ENCODE measurements at places on chromosomes 1 and 21.

DNA sequence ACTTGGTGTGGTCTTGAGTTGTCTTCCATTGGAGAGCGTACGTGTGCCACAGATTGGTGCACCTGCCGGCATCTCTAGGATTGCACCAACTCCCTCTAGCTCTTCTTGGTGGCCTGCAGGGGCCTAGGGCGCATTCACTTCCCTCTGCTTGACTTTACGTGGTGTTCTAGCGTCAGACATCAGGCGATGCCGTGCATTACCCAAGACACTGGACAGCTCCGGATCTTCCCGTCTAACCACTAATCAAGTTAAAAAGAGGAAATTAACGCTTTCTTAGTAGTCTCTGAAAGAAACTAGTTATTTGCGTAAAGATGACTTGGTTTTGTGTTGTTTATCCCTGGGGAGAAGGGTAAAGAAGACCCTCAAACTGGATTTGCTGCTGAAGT, 510 bp upstream of the IL10RB start:
- DNase-seq, result peak; percentile 81

- DNase-seq, result no peak
These were observed 30.7 kb upstream of the RRP15 start for GRCh38 chr1:218254296-218254946.

DNA sequence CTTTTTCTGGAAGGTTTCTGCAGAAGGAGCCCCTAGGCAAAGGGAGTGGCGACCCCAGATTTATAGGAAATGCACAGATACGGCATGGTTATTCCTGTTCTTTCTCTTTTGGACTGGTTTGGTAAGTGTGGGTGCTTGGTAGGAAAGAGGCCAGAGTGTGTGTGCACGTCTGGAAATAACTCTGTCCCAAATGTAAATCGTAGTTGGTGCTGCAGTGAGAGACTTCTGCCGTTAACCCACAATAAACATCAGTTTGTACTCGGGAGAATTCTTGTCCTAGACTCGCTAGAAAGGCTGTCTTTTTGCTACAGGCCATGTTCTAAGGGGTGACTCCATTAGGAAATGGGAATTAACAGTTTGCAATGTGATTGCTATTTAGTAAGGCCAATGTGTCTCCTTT, 779 bp downstream of the SLC44A3 start:
- DNase-seq, result no peak

DNA sequence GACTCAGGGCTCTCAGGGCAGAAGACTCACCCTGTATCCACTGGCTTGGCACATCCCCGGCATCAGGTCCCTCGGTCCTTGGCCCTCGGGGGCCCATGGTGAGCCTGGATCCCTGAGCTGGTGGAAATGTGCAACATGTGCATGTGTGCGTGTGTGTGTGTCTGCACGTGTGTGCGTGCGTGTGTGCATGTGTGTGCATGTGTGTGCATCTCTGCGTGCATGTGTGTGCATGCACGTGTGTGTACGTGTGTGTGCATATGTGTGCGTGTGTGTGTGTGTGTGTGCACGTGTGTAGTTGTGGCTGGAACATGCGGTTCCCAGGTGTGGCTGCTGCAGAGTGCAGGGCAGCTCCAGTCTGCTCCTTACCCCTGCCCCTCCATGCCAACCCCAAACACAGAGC, 51.3 kb downstream of the UMODL1 start:
- DNase-seq, result no peak

GRCh38 chr1:33143698-33144097, 38.1 kb downstream of the TRIM62 start:
- DNase-seq, result no peak

DNA sequence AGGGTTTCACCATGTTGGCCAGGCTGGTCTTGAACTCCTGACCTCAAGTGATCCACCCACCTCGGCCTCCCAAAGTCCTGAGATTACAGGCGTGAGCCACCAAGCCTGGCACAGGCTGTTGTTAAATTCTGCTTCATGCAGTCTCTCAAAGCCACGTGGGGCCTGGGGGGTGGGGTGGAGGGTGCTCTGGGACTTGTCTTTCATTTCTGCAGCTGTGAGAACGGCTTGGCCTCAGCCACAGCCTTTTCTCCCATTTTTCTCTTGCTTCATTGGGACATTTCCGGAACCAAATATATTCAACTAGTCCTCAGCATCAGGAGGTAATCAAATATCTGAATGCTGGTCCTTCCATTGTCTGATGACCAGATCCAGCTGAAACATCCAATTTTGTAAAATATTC, 27.6 kb upstream of the KCNE2 start:
- no peak for DNase-seq

GRCh38 chr21:16264319-16264718, 534.5 kb downstream of the USP25 start:
- no peak for DNase-seq

DNA sequence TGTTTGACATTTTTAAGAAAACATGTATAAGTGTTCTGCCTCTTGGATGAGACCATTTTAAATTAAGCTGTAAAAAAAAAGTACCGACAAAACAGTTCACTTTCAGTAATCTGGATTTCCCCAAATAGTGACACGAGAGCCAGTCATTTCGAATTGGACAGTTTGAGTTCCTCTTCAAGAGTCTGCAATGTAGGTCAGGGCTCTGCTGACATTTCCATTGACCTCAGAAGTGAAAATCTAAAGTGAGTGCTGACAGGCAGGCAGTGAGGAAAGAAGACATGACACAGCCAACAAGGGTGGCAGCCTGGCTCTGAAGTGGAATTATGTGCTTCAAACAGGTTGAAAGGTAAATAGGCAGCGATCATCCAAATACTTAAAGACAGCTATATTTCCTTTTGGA, at the start of gene IL23R:
Gene IL23R, plus strand, starts transcription at position 259 of the 400 bp plus-strand sequence. CDS start 1,667 bp downstream, outside the sequence.
- peak; percentile 14 for DNase-seq

DNA sequence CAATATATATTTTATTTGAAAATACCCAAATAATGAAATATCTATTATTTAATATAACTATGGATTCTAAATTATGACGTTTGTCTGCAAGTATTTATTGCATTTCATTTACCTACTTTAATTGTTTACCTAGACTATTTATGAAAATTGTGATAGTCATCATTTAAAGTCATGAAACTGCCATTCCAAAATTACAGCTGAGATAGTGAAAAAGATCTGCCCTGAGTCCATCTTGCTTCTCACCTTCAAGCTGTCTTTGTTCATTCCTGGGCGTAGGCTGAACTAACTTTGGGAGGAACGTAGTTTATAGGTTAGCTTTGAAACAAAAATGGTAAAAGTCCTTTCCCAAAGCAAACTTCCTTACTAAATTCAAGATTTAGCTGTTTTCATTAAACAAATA, 12.4 kb upstream of the HPDL start:
- no peak for DNase-seq

DNA sequence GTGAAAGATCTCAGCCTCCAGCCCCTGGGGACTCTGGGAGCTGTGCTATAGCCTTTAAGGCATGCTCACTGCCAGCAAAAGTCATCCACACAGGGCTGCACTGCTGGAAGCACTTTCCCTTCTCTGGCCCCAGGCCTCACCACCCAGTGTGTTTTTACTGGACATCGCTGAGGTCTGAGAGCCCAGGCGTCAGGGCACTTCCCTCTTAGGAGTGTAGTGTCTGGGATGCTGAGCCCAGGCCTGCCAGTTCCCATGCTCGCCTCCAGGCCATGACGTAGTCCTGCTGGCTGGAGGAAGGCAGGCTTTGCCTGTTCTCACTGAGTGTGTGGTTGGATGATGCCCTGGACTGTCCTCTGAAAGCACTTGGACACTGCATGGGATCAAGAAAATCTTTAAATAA, 101.2 kb downstream of the GDAP2 start:
- DNase-seq, result no peak

All from CD4-positive, alpha-beta T cell treated with Interferon gamma for 1 hour (primary cell).